Stimulated activated CD8-positive, alpha-beta memory T cell treated with anti-CD3 and anti-CD28 coated beads, Interleukin-2, amount 100 ng/mL, for 1 hour (primary cell): ENCODE measurements at places on chromosomes 12 and 14.

- DNase-seq: no peak
Observed at GRCh38 chr12:99906786-99907579, 77.8 kb downstream of the ANKS1B start.

GRCh38 chr14:52026017-52026660 lies 36.8 kb downstream of the RTRAF start:
- DNase-seq: no peak

GRCh38 chr14:31172084-31172483 lies 35.5 kb downstream of the HECTD1 start:
- DNase-seq: no peak

GRCh38 chr12:53093777-53094393 lies 3.6 kb upstream of the IGFBP6 start:
- DNase-seq: no peak

DNA sequence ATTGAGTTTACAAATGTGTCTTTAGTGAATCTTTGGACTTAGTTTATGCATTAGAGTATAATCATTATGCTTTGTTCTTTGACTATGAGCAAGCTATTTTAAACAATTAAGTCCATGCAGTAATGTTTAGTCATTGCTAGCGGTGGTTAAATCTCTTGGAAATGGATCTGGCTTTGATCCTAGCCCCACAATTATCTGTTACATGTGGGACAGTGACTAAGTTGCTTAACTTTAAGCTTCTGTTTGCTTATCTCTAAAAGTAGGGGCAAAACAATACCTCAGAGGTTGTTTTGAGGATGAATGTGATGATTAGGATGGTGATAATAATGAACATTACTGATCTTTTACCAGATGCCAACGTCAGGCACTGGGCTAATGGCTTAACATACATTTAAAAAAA lies 124.2 kb downstream of the NPAS3 start:
- DNase-seq: no peak
